Activated T-cell treated with anti-CD3 and anti-CD28 coated beads, Interleukin-2, amount 50 U/mL, for 1 hour (primary cell): ENCODE measurements at places on chromosomes 4 and X.

DNA sequence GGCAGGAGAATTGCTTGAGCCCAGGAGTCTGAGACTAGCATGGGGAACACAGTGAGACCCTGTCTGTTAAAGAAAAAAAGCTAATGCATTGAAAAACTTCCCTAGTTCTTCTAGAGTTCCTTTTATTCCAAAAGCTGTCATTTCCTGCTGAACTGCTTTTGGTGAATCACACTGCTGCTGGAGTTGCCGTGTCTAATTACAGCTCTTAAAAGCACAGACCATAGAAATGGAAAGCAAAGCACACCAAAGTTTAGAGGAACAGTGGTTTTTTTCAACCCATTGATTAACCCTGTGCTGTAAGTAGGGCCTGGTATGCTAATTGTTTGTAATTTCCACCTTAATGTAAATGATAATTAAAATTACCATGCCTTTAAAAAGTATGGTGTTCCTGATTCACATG, 52.4 kb downstream of the SEPTIN11 start:
- DNase-seq: no peak

- no peak for DNase-seq
Observed at GRCh38 chr4:8532245-8532781, 47.9 kb upstream of the GPR78 start.

DNA sequence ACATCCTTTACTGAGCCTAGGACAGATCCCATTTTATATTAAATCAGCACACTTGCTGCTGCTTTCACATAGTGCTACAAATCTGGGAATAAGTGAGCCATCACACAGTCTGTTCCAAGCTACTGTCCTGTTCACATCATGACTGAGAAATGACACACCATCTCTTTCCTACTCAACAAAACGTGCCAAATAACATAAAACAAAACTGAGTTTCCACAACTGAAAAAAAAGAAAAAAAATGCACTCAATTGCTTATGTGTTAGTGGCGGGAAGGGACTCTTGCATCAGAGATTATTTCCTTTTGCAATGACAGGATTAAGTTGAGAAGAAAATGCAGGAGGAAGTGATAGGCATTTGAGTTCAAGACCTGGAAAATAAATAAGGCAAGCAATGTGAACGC, 109.0 kb downstream of the SHROOM4 start:
- DNase-seq: no peak

DNA sequence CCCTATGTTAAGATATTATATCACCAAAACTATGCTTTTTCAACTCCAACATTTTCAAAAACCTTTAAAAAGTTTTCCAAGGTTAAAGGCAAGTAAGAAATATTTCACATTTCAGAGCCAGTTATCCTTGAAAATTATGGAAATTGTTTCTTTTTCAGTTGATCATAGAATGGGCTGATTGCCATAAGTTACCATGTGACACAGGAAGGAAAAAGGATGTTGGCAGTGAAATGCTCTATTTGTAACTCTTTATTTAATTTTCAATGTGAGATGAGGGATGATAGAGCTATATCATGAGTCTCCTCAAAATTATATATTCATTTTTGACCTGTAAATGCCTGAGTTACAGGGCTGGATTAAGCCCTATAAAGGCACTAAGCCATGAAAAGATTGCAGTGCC, 93.0 kb upstream of the PLS3 start:
- DNase-seq: no peak

DNA sequence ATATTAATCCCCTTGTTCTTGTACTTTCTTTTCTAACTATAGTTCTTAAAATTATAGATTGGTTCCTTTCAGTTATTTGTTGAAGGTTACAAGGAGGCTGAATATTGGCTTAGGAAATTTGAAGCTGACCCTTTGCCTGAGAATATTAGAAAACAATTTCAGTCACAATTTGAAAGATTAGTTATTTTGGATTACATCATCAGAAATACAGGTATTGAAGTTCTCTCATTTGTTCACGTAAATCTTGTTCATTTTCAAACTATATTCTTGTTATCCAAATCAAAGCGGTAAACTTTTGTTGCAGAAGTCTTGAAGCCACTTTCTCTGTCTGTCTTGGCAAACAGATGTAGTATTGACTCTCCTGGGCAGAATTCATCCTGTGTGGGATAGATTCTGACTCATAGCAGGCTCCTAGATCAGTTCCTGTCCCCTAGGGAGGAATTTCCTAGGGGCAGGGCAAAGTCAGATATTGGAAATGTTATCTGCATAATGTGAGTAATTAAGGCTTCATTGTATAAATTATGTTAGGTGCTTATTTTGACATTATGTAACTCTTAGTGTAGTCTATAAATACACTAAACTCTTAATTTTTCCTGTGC, 25.2 kb downstream of the PI4K2B start:
- no peak for DNase-seq

DNA sequence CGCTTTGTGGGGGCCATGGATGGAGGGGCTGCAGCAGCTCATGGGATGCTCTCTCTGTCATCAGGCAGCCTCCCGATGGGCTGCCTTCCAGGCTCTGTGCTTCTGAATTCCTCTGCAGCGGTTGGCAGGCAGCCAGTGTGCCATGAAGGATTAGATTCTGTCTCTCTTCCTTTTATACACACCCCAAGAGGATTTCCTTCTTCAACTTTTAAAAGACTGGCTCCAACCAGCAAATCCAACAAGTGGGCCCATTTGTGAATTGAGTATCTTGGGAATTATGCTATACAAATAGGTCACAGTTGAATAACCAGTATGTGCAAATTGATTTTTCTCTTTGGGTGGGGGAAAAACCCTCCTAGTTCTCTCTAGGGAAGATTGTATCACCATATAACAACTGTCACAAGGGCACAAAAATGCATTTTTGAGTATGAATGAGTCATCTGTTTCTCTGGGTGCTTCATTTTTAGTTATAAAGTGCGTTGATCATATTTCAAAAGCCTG, 96.8 kb upstream of the FAT1 start:
- DNase-seq: no peak

DNA sequence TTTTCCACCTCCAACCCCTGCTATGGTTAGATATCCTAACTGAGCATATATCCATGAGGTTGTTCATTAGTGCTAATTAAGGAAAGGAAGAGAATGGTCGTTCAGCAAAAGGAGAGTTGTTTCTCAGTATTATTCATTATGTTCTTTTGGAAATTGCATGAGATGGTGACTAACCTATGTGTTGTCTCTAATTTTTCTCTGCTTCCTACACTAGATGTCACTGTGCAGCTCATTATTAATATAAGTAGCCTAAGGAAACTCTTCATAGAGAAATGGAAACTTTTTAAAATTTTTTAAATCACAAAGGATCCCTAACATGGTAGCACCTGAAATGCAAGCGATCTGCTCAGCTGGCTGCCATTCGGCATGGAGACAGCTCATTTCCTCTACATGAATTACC, 67.7 kb upstream of the FAM9A start:
- no peak for DNase-seq

GRCh38 chrX:134544135-134544512, 84.2 kb downstream of the HPRT1 start:
- no peak for DNase-seq

- DNase-seq: no peak
Observed at GRCh38 chr4:140884431-140885058, 128.4 kb upstream of the TBC1D9 start.

DNA sequence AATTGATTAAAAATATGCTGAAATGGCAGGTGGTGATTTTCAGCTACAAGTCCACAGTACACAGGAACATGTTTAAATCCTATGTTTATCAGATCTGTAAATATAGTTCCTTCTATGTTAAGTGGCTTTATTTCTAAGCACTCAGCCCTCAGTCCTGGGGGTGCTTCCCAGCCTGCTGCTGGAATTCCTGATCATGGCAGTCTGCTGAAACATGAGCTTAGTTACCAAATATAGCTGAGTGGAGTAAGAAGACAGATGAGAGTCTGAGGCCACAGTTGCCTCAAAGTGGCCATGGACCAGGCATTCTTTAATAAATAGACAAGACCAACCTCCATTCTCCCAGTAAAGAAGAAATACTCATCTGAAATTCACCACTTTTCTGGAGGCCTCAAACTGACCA, 17.1 kb upstream of the DDX60 start:
- DNase-seq: no peak

DNA sequence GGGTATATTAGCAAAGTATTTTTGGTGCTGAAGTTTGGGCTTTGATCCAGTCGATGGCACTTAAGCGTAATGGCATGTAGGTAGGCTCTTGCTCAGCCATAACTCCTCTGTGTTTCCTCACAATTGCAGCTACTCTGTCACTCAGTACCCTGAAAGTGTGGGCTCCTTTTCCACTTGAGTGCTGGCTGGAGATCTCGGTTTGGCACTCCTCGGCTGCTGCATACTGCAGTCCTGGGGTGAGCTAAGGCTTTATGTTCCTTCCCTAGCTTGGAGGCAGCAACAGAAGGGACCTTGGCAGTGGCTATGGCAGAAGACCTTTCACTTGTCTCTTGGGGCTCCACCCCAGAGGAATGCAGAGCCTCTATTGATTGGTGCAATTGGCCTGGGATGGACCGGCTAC, 106.7 kb upstream of the GRXCR1 start:
- no peak for DNase-seq

- no peak for DNase-seq
Observed at GRCh38 chr4:89000844-89001360, 56.1 kb downstream of the FAM13A start.

DNA sequence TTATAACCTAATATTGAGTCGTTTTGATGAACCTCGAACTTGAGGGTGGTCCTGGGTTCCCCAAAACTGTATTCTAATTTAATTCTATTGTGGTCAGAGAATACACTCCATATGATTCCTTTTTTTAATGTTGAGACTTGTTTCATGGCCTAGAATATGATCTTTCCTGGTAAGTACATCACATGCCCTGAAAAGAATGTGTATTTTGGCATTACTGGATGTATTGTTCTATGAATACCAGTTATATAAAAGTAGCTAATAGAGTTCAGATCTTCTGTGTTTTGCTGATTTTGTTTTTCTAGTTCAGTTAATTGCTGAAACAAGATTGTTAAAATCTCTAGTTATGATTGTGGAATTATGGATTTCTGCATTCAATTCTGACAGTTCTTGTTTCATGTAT, 18.8 kb downstream of the PRRG1 start:
- no peak for DNase-seq

DNA sequence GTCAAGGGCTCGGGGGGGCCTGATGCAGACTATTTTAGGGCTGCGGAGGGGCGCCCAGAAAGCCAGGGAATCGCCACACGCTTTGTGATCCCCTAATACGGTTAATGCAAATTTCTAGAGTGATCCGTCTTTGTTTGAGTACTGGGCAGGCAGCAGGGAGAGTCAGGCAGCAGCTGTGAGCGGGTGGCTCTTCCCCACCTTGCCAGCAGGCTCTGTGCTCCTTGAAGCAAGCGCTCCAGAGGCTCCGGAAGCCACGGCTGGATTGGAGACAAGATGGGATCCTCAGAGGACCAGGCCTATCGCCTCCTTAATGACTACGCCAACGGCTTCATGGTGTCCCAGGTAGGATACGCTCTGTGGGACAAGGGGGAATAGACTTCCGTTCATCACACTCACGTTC, at the start of gene ASMT:
ASMT (plus strand) TSS at position 133 of the 400 bp plus-strand sequence; CDS start at position 274, 141 bp downstream.
- DNase-seq: no peak

DNA sequence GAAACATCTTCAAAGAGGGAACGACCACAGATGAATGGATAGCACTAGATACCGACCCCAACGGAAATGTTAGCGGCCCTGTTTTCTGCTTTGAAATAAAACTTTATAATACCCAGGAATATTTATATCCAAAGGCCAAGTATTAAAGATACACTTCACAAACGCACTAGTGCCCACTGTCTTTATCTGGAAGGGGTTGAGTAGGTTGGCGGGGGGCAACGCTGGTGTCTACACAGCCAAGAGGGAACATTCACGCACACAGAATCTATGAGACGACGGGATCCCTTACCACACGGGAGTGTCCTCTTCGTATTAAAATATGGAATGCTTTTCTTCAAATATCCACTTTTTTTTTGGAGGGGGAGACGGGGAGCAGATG, 3.3 kb downstream of the HAND2 start:
- DNase-seq: no peak

DNA sequence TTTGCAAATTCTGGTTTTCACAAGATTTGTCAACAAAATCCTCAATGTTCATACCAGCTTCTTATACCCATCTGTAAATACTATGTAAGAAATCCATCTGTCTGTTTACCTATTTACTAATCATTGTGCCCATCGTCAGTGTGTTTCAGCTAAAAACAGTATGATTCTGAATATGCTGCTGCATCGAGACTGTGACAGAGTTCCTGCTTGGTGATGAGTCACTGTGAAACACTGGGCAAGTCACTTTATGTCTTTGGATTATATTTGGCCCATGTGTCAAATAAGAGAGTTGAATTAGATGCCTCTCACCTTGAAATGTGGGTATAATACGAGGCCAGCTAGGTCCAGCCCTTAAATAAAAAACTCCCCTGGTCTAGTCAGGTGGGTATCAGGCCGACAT, 79.3 kb downstream of the CBLL2 start:
- no peak for DNase-seq

GRCh38 chr4:112422644-112423043, 93.3 kb downstream of the NEUROG2 start:
- DNase-seq: no peak
